ENCODE measurements at places on chromosomes 5 and 9.
A peak's percentile ranks its signal among the peaks of the same experiment; 100 is the strongest.

DNA sequence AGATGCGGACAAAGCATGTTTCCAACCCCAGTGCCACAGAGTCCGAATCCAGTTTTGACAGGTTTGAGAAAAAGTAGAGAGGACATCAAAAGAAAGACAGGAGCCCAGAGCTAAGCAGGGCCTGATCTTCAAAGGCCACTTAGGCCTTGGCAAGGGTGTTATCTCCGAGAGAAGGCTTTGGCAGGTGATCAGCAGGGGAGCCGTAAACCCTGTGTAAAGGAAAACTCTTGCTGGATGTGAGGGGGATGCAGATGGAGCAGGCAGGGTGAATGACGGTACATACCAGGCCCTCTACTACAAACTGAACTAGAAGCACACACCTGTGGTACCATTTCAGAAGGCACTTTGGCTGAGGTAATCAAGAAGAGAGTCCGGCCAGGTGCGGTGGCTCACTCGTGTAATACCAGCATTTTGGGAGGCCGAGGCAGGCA, 1.4 kb upstream of the HNRNPH1 start:
- no peak for DNase-seq

DNA sequence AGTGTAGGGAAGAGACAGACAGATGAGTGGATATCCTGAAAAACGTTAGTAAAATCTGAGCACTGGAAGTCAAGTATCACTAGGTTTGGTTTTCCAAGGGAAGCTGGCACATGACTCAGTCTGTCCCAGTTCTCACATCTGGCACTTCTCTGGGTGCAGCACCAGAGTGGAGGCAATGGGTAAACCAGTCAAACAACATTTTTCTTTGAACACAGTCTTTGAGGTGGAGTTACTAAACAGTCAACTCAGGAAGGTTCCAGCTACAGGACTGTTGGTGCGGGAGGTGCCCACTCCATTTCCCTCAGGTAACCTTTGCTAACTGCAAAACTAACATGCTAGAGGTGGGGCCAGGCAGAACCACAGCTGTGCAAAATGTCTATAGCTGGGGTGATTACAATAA, 301.4 kb upstream of the RFX3 start:
- no peak for DNase-seq

DNA sequence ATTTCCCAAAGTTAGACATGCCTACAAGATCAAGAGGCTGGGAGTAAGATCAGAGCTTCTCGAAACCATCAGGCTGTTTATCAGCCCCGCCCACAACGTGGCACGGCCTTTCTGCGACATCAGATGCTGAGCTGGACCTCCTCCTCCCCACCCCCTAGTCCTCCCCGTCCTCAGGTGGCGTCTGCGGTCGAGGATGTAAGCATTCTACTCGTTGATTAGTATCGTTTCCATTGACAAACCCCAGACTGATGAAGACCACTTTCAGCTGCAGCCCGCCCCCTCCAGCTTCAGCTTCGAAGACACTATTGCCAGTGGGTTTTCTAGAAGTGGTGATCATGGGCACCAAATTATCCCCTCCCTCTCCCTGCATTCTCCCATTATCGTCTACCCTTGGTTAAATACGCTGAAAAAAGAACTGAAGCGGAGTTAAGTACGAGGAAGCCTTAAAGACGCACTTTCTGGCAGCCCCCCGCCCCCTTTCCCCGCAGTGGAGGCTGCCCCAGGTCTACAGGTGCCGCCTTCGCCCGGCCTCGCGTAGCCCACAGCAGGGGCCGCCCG, 1.1 kb downstream of the PPIC start:
- no peak for DNase-seq

GRCh38 chr5:17690473-17690872, 56.2 kb downstream of the TAF11L14 start:
- DNase-seq, result no peak

DNA sequence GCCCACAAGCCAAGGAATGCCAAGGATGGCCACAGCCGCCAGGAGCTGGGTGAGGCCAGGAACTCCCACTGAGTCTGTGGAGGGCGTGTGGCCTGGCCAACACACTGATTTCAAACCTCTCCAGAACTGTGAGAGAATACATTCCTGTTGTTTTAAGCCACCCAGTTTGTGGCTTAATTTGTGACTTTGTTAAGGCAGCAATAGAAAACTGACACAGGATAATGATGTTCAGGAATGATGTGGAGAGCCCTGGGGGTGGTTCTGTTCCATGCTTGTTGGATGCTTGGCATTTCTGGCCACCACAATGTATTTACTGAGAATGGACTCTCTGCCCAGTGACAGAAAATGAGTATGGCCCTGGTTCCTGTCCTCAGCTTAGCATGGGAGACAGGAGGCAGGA, 82.8 kb downstream of the DAP start:
- DNase-seq, result no peak

DNA sequence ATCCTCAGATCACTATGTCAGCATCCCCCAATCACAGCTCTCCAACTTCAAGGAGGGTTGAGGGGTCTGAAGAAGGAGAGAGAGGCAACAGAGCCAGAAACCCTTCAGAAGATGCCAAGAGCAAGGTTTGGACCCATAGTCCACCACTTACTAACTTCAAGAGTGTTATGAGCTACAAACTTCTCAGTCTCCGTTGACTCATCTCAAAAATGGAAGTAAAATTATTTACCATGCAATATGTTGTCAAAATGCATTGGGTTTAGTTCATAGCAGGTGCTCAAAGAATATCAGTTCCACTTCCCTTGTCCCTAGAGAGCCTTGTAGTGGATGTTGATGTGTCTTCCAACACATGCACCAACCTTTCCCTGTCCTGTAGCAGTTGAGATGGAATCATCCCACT, 116.0 kb downstream of the KCNIP1 start:
- DNase-seq, result no peak

GRCh38 chr5:1334831-1335539, 9.9 kb downstream of the CLPTM1L start:
- DNase-seq, result no peak

GRCh38 chr5:111016801-111017200, 54.7 kb upstream of the TSLP start:
- DNase-seq, result no peak

DNA sequence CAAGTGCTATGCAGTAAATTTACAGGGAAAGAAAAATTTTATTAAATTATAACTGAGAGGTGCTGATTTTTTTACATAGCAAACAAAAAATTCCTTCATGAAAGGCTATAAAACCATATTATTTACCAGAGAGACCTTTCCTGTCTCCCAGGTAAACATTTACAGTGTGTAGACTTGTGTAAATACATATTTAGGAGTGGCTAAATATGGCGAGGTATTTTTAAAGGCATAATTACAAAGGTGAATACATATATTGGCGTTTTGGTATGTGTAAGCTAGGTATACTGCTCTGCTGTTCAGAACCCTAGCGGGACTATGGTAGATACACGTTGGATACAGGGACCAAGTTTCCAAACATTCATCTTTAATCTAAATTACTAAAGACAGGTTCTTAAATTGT, 170.6 kb upstream of the MEF2C start:
- no peak for DNase-seq

- no peak for DNase-seq
Observed at GRCh38 chr9:110744715-110745384, 76.3 kb downstream of the MUSK start.

DNA sequence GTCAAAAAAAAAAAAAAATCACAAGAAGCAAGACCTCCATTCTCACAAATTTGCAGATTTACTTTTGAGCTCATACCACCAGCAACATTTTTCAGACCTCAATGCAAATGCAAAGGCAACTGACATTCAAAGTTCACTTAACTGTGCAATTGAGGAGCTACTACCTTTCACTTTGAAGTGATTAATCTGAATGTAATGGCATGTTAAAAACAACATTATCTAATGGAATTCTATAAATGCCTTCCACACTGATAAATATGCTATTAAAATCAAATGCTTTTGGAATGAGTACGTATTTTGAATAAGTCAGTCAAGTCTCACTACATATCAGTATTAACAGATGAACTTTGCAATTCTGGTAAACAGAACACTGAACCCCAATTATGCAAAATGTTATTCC, 32.3 kb downstream of the UBQLN1 start:
- no peak for DNase-seq

DNA sequence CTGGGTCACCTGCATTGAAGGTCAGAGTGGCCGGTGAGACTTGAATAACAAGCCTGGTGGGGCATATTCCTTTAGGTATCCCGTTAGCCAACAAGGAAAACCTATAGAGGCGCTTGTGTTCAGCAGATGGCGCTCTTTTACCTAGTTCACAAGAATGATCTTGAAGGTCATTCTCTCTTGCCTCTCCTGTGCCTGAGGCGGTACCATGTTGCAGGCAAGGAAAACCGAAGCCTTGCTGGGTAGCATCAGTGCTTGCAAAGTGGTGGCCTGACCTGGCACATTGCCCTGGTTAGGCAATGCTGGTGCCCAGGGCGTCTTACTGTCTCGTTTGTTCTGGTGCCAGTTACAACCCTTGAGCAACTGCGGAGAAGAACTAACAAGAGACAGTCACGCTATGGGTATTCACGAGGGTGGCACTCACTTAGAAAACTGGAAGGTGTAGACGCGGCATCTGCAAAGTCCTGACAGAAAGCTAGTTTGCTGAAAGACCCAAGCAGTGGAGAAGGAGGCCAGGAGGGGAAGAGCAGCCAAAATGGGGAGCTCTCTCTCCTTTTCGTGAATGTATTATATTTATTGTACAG, 56.7 kb downstream of the AOPEP start:
- DNase-seq, result peak; percentile 28

GRCh38 chr9:117460743-117461142, 45.9 kb upstream of the ASTN2 start:
- no peak for DNase-seq

DNA sequence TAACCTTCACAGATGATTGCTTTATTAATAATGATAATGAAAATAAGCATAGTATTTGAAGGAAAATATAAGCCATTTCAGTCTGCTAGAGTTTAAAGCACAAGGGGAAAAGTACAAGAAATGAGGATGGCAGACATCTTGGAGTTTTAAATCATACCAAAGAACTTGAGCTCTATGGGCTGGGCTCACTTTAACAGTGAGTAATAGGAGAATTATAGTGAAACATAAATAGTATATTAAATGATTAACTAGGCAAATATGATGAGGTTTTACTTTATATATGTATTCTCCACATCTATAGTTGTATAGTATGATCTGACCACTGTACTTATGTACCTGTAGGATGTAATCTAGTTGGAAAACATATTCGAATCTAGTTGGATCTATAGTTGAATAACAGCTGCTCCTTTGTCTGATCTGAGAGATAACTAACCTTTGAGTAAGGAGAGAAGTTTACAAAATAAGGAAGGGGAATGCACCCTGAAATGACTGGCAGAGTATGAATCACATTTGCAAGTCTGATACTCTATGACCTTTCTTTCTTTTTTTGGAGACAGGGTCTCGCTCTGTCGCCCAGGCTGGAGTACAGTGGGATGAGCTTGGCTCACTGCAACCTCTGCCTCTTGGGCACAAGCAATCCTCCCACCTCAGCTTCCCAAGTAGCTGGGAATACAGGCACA, 17.6 kb downstream of the MEGF9 start:
- DNase-seq, result no peak

GRCh38 chr5:14727928-14728458, 63.5 kb downstream of the OTULIN start:
- no peak for DNase-seq

DNA sequence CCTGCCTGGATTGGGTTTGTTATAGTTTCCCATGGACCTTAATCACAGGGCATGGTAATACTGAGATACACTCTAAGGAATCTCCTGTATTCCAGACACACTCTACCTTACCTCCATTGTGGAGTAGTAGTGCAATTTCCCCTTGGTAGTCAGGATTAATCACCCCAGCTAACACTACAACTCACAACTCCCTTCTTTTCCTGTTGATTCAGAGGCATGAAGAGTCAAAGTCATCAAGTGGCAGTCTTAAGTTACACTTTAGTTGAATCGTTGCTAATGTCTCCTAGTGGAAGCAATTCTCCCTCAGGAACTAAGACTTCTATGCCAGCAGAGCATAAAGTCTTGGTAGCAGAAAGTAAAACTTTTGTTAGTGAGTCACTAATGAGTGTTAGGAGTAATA, 122.7 kb upstream of the APC start:
- DNase-seq, result no peak

GRCh38 chr9:89676281-89676680, 71.5 kb downstream of the GADD45G start:
- DNase-seq, result peak; percentile 92

- no peak for DNase-seq
Observed at GRCh38 chr9:38343037-38343436, 49.5 kb upstream of the ALDH1B1 start.

- DNase-seq, result peak; percentile 32
Observed at GRCh38 chr9:137310189-137311052, 8.3 kb upstream of the NRARP start.

- DNase-seq, result no peak
Observed at GRCh38 chr9:112809351-112809848, 58.8 kb downstream of the SNX30 start.

GRCh38 chr5:108251350-108251749, 130.5 kb downstream of the FBXL17 start:
- DNase-seq, result no peak

DNA sequence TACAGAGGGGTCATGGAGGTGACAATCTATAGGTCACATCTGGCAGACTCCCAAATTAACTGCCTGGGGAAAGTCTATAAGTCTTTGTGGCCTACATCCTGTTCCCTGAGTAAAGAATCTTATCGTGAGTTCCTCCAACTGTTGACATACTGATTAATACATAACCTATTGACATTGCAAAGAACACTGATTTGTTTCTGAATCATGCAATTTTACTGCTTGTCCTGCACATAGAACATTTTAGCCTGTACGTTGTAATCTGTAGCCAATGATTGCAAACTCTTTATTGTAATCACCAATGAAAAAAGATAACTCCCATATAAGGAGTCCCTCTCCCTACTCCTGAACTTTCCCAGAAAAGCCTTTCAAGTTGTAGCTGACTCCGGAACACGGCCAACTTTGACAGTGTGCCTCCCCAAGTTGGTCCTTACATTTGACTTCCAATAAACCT, 18.8 kb upstream of the OR2K2 start:
- no peak for DNase-seq

Measured in NCI-H2107 (cell line).